GM23248 (cell line): ENCODE measurements at places on chromosomes 6 and 20.

DNA sequence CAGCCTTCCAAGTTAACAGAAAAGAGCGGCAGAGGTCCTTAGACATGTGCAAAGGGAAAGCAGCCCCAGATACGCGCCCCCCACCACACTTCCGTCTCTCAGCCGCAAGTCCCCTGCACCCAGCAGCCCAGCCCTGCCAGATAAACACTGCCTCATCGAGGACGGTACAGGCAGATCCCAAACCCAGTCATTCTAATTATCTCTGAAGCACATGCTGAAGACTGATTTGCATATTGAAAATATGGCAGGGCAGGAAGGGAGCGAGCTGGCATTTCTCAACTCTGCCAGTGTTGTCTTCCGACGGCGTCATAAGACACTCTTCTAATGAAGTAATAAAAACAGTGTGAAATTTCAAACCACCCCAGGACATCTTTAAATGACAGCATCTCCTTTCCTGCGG is 122.8 kb upstream of the CDH4 start:
- DNase-seq, result no peak

- no peak for DNase-seq
These were observed 76.8 kb downstream of the LINC00237 start for GRCh38 chr20:21029341-21029740.

DNA sequence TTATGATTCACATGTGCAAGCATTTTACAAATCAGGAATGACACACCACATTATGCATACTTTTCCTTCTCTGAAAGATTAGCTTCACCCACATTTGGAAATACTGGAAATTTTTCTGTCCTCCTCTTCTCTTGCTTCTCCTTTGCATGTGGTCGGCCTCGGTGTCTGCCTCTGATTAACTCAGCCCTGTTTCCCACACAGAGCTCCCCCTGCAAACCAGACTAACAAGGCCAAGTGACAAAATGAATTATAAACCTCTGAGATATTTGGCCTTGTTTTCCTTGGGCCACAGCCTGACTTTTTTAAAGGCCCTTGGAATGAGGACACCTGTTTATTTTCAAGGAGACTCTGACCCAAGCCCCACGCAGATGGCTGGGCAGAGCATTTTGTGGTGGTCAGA is 9.0 kb upstream of the CCN6 start:
- DNase-seq, result peak; percentile 95

GRCh38 chr6:154301839-154302752 is 54.5 kb downstream of the IPCEF1 start:
- DNase-seq, result peak; percentile 65

GRCh38 chr6:119152187-119152586 is 73.7 kb upstream of the FAM184A start:
- DNase-seq, result no peak

- DNase-seq, result peak; percentile 34
These were observed 142.0 kb downstream of the UST start for GRCh38 chr6:148888856-148889255.

GRCh38 chr6:3001773-3002293 is 2.1 kb downstream of the NQO2 start:
- DNase-seq, result peak; percentile 93

DNA sequence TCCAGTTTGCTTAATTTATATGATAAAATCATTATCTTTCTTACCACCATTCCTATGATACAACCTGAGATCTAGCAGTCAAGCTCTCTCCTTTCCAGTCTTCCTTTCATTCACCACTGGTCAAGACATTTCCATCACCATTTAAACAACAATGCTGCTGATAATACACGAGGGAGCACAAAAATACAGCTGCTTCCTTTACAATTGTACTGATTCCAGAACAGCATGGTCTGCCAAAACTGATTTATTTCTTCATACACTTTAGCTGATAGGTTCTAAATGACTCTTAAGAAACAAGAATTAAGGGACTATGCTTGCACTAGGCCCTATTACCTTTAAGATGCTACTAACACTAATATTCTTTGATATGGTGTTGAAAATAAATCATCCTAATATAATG is 65.0 kb downstream of the EPM2A start:
- no peak for DNase-seq

DNA sequence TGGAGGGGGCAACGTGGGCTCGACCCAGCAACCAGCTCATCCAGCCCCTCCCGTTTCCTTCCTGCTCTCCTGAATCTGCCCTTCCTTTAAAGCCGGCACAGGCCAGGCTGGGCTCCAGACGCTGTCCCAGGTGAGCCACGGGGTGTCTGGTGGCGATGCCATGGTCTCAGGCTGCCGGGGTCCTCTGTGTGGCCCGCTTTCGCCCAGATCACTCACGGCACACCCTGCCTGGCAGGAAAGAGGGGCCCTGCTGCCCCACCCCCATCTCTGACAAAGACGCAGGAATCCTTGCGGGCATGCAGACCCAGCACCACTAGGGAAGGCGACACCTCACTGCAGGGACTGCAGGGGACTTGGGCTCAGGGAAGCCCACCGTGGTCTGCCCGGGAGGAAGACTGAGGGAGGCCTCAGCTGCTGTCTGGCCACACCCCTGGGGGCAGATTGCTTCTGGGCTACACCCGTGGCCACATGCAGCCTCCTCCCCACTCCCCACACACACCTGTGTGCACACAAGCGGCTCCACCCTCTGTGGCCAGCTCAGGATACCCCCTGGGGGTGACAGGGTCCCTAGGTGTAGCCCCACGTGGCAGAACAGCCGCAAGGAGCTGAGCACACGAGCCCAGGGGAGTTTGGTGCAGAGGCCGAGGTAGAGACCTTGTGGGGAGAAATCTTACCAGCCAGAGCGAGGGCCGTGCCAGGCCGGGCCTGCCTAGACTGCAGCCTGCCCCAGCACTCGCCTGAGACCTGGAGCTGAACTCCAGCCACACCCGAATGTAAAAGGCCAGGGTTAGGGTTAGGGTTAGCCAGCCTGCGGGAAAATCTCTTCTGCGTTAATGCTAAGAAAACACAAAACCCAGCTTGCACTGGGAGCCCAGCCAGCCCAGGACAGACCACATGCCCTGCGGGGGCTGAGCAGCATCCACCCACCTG is 104.6 kb downstream of the DLL1 start:
- DNase-seq, result no peak

- DNase-seq, result no peak
These were observed 279.8 kb downstream of the EPHA7 start for GRCh38 chr6:93139408-93140081.
